ENCODE measurements at places on chromosomes 5 and 9.

DNA sequence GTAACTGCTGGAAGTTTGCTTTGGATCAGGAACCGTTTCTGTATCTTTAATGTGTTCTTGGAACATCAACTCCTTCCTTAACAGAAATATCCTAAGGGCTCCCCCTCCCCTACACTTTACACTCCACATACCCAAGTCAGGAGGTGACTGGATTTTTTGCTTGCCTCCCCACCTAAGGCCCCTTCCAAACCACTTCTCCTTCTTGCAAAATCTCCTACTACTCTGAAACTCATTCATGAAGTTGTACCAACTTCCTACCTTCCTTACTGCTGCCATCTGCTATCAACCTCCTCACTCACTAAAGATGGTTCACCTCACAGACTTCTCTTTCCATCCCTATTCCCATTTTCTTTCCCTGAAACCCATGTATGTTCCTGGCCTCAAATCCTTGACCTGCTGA, 16.1 kb downstream of the TXN start:
- DNase-seq = no peak

- no peak for DNase-seq
These were observed 639 bp downstream of the AMACR start for GRCh38 chr5:34007201-34007620.

- no peak for DNase-seq
These were observed 36.5 kb downstream of the FBXO10 start for GRCh38 chr9:37539634-37540033.

- no peak for DNase-seq
These were observed 126.0 kb upstream of the DHFR start for GRCh38 chr5:80780761-80781285.

DNA sequence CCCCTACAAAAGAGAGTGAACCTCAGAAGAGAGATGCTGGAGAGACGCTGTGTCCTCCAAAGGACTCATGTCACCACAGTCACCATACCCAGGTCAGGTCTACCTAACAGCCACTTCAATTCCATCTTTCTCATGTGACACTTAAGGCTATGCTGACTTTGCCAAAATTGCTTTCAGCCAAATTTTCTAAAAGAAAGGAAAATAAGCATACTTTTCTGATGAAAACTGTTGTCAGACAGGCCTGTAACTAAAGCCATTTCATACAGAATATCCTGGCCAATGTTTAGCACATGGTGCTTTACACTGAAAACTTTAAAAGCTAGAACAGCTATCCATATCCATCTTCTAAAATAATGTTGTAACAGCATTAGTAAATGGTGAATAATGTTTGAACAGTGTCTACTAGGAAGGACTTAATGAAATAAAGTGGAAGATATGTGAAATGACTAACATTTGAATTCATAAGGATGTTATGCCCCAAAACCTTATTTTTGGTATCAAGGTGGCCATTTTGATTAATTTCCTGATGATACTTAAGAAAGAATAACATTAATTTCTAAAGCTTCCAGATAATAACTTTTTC, 97.2 kb downstream of the NFIB start:
- no peak for DNase-seq

DNA sequence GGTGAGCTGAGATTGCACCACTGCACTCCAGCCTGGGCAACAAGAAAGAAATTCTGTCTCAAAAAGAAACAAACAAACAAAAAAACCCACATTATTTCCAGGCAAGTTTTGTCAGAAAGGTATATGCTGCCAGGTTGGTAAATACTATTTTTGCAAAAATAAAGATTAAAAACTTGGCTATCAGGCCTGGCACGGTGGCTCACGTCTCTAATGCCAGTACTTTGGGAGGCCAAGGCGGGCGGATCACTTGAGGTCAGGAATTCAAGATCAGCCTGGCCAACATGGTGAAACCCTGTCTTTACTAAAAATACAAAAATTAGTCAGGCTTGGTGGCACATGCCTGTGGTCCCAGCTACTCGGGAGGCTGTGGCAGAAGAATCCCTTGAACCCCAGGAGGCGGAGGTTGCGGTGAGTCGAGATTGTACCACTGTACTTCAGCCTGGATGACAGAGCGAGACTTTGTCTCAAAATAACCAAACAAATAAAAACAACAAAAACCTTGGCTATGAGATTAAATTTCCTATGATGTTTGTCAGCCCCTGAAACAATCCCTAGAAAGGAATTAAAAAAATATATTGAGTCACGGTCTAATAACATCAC, 22.7 kb downstream of the AGXT2 start:
- no peak for DNase-seq

DNA sequence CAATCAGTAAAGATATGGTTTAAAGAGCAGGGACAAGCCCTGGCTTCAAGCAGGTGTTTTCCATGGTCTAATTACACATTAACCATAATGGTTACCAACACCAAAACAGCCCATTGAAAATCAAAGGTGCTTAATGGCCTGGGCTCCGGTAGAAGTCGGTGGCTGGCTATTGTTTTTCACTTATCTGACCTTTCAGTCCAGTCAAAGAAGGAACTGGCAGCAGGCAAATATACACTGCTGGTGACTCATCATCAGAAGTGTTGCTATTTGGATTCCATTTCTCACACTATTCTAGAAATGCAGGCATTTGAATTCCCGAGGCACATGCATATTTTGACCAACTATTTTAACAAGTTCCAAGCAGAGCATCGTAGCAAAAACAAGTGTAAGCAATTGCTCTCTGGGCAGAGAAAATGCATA, 26.3 kb upstream of the GABRP start:
- DNase-seq = no peak

- DNase-seq = no peak
These were observed 38.0 kb downstream of the CDO1 start for GRCh38 chr5:115778417-115778816.

- peak; percentile 54 for DNase-seq
These were observed 63.6 kb upstream of the IL17B start for GRCh38 chr5:149442563-149443182.

DNA sequence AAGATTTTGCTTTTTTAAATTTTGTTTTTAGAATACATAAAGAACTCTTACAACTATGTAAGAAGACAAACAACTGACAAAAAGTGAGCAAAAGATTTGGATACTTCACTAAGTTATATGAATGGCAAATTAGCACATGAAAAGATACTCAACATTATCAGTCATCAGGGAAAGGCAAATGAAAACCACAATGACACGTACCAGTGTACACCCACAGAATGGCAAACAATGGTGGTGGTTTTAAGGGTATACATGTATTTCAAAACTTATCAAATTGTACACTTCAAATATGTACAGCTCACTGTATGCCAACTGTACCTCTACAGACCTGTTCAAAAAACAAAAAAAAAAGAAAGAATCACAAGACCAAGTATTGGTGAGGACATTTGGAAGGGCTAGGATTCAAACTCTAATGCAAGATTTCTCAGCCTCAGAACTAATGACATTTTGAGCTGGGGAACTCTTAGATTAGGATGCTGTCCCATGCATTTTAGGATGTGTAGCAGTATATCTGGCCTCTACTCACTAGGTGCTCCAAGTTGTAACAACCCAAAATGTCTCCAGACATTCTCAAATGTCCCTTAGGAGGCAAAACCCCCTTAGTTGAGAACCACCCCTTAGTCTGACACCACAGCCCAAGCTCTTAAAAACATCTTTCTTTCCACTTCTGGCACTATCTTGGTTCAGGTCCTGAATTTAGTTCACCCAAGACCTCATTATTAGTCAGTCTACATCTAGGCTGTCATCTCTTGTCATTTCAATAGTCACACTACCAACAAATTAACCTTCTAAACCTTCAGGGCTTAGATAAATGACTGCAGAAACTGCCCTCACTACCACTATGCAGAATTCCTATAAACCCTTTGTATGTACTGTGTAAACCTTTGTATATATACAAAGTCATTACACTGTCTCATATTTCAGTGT, 9.7 kb downstream of the SCAI start:
- DNase-seq = no peak

Measured in effector CD4-positive, alpha-beta T cell (primary cell).